ENCODE measurements at places on chromosomes 13 and 19.
A peak's percentile ranks its signal among the peaks of the same experiment; 100 is the strongest.

DNA sequence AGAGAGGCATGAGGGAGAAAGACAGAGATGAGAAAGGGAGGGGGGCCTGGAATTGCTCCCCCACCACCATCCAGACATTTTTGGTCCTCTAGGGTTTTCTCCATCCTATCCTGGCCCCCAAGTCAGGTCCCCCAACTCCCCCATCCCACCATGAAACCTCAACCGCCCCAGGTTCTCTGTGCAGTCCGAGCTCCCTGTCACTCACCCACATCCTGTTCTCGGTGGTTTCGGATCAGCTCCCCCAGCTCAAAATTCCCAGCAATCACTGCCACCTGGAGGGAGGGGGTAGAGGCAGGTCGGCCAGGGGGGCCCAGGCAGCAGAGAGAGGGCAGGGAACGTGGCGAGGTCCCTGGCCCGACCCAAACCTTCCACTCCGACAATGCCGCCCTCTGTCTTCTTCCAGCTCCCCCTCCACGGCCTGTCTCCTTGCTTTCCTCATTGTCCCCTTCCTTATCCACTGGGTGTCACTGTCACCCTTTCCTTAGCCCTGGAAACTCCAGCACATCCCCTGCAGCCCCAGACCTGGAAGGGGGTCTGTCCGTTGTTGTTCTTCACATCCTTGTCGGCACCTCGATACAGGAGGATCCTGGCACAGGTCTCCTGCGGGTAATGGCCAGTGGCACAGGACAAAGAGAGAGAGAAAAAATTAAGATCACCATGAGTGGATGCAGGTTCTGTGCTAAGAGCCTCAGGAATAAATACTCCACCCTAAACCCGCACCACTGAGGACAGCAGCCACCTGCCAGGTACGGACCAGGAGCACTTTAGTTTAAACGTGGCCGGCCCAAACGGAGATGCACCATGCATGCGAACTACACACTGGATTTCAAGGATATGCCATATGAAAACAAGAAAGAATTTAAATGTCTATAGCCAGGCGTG is 15.4 kb downstream of the SHANK1 start:
- DNase-seq = no peak

DNA sequence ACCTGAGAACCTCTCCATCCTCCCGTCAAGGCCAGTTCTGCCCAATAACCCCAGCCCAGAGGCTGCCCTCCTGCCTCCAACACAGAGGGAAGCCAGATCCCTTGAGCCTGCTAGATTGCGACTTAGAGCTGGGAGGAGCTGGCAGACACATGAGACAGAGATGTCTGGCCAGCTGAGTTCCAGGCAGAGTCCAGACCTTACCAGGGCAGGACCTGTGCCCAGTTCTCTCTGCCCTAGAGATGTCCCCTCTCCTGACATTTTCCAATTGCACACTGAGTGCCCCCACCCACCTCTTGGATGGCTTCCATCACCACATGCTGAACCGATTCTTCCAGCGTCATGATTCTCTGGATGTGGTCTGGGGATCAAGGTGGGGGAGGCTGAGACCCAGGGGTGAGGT is 3.0 kb downstream of the HOOK2 start:
- DNase-seq = no peak

GRCh38 chr19:15035795-15036311 is 13.4 kb upstream of the CASP14 start:
- DNase-seq = no peak

DNA sequence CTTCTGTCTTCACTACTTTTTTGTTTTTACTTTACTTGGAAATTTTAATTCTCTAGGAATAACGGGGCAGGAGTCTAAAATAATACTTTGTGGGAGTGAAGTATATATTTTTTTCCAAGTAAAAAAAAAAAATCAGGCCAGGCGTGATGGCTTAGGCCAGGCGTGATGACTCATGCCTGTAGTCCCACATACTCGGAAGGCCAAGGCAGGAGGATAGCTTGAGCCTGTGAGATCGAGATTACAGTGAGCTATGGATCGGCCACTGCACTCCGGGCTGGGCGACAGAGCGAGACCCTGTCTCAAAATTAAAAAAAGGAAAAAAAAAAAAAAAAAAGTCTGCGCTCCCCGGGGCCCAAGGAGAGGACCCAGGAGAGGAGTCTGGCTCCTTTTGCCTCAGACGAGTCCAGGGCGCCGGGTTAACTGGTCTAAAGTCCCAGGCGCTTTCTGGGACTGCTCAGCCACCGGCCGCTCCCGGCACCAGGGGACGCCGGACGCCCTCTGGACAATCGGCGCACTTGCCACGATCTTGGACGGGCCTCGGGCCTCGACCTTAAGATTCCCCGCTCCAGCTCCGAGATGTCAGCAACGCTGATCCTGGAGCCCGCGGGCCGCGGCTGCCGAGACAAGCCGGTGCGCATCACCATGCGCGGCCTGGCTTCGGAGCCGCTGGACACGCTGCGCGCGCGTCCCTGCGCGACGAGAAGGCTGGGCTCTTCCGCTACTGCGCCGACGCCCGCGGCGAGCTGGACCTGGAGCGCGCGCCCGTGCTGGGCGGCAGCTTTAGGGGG is 2.7 kb upstream of the ZFP82 start:
- no peak for DNase-seq

DNA sequence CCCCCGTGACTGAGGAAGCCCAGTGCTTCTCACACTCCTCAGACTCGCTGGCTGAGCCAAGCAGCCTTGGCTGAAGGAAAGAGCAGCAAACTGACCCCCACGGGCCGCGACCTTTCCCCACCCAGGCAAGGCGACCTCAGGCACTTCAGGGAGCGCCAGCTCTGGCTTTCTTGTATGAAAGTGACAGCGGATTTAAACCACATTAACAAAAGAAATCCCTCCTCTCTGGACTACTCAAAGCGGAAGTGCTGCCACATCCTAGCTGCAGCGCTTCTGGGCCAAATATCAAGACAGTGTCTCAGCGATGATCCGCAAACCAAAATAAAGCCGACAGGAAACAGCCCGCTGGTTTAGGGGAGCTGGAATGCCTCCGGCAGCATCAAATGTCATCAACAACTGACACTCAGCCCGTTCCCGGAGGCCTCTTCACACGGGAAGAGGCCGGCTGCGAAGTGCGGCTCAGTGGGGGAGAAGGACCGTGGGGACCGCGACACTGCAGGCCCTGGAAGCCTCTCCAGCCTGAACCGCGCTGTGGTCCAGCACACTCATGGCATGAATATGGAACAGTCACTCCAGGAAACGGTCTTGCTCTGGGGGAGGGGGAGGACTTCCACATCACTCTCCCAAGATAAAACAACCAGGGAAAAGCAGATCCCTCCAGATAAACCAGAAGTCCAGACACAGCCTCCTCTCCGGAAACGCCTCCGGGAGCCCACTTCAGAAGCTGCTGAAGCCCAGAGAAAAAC is 1.4 kb downstream of the RASA3 start:
- peak; percentile 74 for DNase-seq

DNA sequence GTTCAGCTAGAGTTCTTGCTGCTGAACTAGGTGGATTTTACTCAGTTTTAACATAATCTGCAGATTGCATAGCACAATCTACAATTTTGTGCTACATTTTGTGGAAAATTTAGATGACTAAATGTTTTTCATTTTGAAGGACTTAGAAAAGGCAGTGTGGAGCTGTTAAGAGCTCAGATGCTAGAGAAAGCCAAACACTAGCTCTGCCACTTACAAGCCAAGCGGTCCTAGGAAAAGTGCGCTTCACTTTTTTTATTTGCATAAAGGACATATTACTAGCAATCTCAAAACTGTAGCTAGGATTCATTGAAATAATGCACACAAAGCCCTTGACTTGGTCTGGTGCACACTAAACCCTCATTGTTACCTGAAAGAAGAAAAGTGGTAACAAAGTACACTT is 8.1 kb upstream of the CSNK1A1L start:
- no peak for DNase-seq

GRCh38 chr13:36601186-36601585 is 72.6 kb upstream of the SERTM1 start:
- no peak for DNase-seq

DNA sequence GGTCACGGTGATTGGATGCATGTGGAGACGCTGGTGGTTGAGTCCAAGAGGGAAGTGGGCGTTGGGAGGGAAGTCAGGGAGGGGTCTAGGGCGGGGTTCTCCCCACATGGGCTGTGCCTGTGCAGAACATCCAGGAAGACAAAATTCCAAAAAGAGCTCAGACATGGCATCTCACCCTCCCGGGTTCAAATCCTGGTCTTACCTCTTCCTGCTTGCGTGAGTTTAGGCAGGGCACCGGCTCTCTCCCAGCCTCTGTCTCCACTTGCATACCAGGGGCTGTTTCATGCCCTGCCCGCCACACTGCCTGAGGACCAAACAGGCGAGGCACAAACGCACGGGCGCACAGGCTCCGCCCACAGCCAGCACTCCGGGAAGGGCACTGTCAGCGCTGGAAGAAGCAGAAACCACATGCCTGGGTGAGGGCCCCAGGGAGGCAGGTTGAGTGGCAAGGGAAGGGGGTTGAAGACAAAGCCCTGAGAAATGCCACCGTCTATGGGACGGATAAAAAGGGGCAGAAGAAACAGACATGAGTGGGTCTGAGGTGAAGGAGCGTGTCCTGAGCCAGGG is 123.6 kb upstream of the SOX1 start:
- DNase-seq = no peak

GRCh38 chr13:88526853-88527215 is 855.7 kb downstream of the SLITRK5 start:
- DNase-seq = no peak

- DNase-seq = peak; percentile 82
These were observed 60.9 kb upstream of the MED4 start for GRCh38 chr13:48155848-48156247.

GRCh38 chr13:50322006-50322405 is 306.8 kb downstream of the KCNRG start:
- no peak for DNase-seq

- DNase-seq = no peak
These were observed 1.6 kb downstream of the CCDC97 start for GRCh38 chr19:41311613-41312012.

DNA sequence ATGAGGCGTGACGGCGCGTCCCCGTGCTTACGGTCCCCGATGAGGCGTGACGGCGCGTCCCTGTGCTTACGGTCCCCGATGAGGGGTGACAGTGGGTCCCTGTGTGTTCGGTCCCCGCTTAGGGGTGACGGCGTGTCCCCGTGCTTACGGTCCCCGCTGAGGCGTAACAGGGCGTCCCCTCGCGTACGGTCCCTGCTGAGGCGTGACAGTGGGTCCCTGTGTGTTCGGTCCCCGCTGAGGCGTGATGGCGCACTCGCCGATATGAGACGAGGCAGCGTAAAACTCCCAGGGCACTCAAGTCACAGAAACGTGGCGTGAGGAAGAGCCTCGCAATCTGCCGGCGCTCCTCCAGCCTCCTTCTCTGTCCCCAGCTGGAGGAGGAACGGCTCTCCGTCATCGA is 20.9 kb downstream of the CFAP97D2 start:
- DNase-seq = no peak

GRCh38 chr19:30799865-30800755 is 427.9 kb downstream of the ZNF536 start:
- DNase-seq = peak; percentile 5

GRCh38 chr13:113184568-113185440 is 23.7 kb downstream of the PCID2 start:
- DNase-seq = peak; percentile 46

DNA sequence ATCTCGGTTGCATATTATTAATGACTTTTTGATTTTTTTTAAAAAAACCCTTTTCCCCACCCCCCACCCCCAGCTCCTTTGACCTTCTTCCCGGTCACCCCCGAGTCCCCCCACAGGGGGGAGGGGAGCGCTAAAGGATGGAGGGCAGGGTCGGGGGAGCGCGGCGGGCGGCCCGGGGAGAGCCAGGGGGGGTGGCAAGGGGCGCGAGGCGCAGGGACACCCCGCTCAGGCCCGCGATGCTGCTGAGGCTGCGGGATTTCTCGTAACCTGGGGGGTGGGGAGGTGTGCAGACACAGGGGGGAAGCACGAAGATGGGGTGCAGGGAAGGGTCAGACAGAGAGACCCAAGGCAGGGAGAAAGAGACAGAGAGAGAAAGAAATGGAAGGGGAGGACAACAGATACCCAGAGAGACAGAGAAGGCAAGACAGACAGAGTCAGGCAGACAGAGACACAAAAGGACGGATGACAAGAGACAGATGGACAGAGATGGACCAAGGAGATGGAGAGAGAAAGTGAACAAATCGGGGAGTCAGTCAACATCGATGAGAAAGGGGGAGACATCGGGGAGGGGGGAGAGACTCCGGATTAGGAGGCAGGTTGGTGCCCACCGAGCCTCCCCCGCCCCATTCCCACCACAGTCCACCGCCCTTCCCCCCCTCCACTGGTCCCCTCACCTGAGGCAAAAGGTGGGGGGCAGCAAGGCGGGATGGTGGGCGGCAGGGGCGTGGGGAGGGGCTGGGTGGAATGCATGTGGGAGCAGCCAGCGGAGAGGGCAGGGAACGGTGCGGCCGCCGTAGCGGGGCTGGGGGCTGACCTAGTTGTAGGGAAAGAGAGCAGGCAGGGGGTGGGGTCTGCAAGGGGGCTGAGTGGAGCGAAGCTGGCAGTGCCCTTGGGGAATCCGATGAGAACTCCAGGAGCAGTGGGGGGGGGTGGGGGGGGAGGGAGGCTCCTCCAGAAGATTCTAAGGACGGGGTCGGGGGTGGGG is 14.2 kb downstream of the KCNC3 start:
- DNase-seq = no peak

DNA sequence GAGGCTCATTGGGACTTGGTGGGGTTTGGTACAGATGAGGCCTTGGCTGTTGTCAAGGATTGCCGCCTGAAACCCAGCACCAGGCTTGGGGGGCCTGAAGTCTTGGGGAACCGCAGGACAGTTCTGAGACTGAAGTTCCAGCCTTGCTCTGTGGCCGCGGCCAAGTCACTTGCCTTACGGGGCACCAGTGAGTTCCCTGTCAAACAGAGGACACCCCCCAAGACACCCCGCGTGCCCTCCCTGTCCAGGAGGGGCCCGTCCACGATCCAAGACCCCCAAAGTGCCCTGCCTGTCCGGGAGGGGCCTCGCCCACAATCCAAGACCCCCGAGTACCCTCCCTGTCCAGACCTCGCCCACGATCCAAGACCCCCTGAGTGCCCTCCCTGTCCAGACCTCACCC is 2.5 kb downstream of the CDC34 start:
- DNase-seq = no peak
